A549 treated with RU486 at 1 μM for 4 hours (cell line): ENCODE measurements at places on chromosomes 13 and 19. TPM values are rescaled to one million over a fixed set of nuclear protein-coding genes. Genes with fewer than 3 reads are reported as not detected.

FCER2 gene
- not detected in 5 replicates for total RNA-seq

PBX4 gene
- 1.5 to 2.1 TPM (median 1.9 TPM) in 5 replicates for total RNA-seq

ACP5 gene
- total RNA-seq: 0.27 to 0.43 TPM in 2 of 5 replicates, not detected in the others

DIRAS1 gene
- total RNA-seq: 3.0 to 4.6 TPM (median 3.9 TPM) in 5 replicates

SPACA4 gene
- not detected in 5 replicates for total RNA-seq

ATP8B3 gene
- total RNA-seq: 1.8 to 3.8 TPM (median 2.6 TPM) in 5 replicates

PSG5 gene
- total RNA-seq: 0.45 to 0.85 TPM (median 0.64 TPM) in 5 replicates

CCDC122 gene
- total RNA-seq: 2.0 to 6.6 TPM (median 2.8 TPM) in 5 replicates

TEX26 gene
- total RNA-seq: not detected in 5 replicates

VAV1 gene
- total RNA-seq: 6.2 to 9.7 TPM (median 6.6 TPM) in 5 replicates

GSX1 gene
- not detected in 5 replicates for total RNA-seq

ALG5 gene
- total RNA-seq: 31.5 to 43.8 TPM (median 36.7 TPM) in 5 replicates

PRR22 gene
- 1.7 to 3.5 TPM (median 2.5 TPM) in 5 replicates for total RNA-seq

NXNL1 gene
- not detected in 5 replicates for total RNA-seq

PTGIR gene
- 0.22 TPM in 1 of 5 replicates, not detected in the others for total RNA-seq

ZNF99 gene
- total RNA-seq: not detected in 5 replicates

MCOLN1 gene
- 10.5 to 14.9 TPM (median 13.1 TPM) in 5 replicates for total RNA-seq

CTXN1 gene
- 10.0 to 24.5 TPM (median 21.4 TPM) in 5 replicates for total RNA-seq

CCL25 gene
- not detected in 5 replicates for total RNA-seq

MAMSTR gene
- total RNA-seq: 0.26 to 0.72 TPM (median 0.41 TPM) in 5 replicates

PRTN3 gene
- 0.26 to 0.50 TPM (median 0.34 TPM) in 4 of 5 replicates, not detected in the other for total RNA-seq

CDX2 gene
- total RNA-seq: 0.64 to 1.4 TPM (median 0.78 TPM) in 5 replicates

KLHL1 gene
- total RNA-seq: not detected in 5 replicates

FUT2 gene
- total RNA-seq: not detected in 5 replicates

FAM216B gene
- not detected in 5 replicates for total RNA-seq

PSG11 gene
- 0.15 to 0.46 TPM in 2 of 5 replicates, not detected in the others for total RNA-seq

CD37 gene
- not detected in 5 replicates for total RNA-seq

PDX1 gene
- 0.06 to 0.13 TPM (median 0.12 TPM) in 4 of 5 replicates, not detected in the other for total RNA-seq

FBXL12 gene
- 11.0 to 14.4 TPM (median 13.1 TPM) in 5 replicates for total RNA-seq

POLR2E gene
- 201 to 251 TPM (median 240 TPM) in 5 replicates for total RNA-seq

GRIN3B gene
- total RNA-seq: 1.5 to 3.3 TPM (median 2.7 TPM) in 5 replicates

RAB8A gene
- total RNA-seq: 41.6 to 86.5 TPM (median 44.3 TPM) in 5 replicates

SLC25A41 gene
- 0.06 to 0.24 TPM (median 0.16 TPM) in 3 of 5 replicates, not detected in the others for total RNA-seq

IFNL1 gene
- total RNA-seq: 0.23 to 0.28 TPM in 2 of 5 replicates, not detected in the others

ANKRD27 gene
- 29.3 to 40.9 TPM (median 39.5 TPM) in 5 replicates for total RNA-seq

ZNF85 gene
- total RNA-seq: 0.09 to 0.30 TPM (median 0.19 TPM) in 4 of 5 replicates, not detected in the other

ZNF154 gene
- total RNA-seq: not detected in 5 replicates

WDR87 gene
- total RNA-seq: not detected in 5 replicates

NTN5 gene
- 0.19 to 0.30 TPM (median 0.23 TPM) in 5 replicates for total RNA-seq

TSKS gene
- total RNA-seq: not detected in 5 replicates

CCDC70 gene
- total RNA-seq: 0.14 TPM in 1 of 5 replicates, not detected in the others

CPAMD8 gene
- 0.21 TPM in 1 of 5 replicates, not detected in the others for total RNA-seq

SULT2A1 gene
- not detected in 5 replicates for total RNA-seq

PRKCG gene
- 3.5 to 7.1 TPM (median 5.9 TPM) in 5 replicates for total RNA-seq
